Suppressor macrophage (primary cell): ENCODE measurements at places on chromosomes 4 and X.
A peak's percentile ranks its signal among the peaks of the same experiment; 100 is the strongest.

GRCh38 chr4:112766422-112766821, 129.5 kb downstream of the LARP7 start:
- DNase-seq: peak; percentile 17

DNA sequence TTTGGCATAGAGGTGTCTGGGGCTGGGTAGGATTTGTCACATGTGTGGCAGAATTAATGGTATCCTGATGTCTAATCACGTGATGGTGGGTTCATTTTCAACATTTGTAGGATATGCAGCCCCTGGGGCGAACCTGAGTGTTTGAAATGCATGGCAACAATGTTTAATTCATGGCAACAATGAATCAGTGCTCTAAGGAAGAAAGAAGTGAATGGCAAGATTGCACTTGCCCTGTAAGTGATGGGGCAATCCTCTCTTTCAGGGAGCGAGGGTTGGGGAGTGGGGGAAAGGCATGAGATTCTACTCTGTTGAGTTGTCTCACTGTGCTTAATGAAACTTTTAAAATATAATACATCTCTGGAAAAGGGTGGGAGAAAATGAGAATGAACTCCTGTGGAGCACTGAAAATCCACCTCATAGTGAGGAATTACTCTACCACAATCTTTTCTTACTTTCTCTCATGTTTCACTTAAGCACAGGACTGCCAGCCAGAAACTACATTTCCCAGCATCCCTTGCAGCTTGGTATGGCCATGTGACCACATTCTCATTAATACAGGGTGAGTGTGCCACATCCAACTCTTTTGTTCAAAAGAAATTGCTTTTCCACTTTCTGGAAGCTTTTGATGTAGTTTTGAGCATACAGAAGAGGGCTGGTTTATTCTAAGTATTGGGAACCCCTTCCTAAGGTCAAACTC, 64.0 kb upstream of the PGM2 start:
- peak; percentile 59 for DNase-seq

GRCh38 chrX:142733327-142733726, 292.4 kb upstream of the SPANXN4 start:
- no peak for DNase-seq

- peak; percentile 84 for DNase-seq
Measured at GRCh38 chrX:46791927-46792809, 33.2 kb upstream of the SLC9A7 start.

DNA sequence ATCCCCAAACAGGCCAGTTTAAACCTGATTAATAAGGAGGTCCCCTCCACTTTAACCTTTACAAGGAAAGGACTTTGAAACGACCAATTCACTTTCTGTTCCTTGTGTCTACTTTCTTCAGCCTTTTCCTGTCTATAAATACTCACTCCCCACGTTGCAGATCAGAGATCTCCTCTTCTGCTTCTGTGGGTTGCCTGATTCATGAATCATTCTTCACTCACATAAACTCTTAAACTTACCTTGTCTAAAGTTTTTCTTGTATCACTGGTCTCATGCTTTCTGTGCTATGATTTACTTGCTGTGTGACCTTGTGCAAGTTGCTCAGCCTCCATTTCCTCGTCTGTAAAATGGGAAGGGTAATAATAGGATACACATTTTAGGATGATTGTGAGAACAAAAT, 236.1 kb downstream of the QDPR start:
- DNase-seq: no peak
